ENCODE measurements at places on chromosomes 5 and 9.
A peak's percentile ranks its signal among the peaks of the same experiment; 100 is the strongest.

DNA sequence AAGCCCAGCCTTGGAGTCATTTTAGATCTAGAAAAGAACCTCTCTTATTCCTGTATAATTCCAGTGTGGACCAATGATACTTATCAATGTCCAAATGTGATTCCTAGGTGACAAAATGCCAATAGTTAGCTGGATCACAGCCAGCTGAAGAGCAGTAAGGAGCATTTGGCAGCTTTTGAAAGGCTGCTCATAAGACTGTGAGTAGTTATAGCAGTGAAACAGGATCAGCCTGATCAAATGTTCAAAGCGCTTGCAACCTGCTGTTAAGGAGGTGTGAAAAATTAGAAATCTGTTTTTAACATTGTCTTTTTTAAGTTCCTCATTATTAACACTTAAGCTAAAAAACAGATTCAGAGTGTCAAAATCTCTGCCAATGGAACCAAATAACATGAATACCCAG is 85.1 kb downstream of the SSBP2 start:
- DNase-seq: no peak

DNA sequence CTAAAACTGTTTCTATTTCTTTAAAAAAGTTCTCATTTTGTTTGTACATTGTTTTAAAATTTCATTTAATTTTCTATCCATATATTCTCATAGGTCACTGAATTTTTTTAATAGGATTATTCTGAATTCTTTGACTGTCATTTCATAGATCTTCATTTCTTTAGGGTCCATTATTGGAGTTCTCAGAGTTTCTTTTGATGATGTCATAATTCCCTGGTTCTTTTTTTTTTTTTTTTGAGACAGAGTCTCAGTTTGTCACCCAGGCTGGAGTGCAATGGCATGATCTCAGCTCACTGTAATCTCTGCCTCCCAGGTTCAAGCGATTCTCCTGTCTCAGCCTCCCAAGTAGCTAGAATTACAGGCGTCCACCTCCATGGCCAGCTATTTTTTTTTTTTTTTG is 89.9 kb downstream of the DMRT2 start:
- no peak for DNase-seq

GRCh38 chr9:36092509-36093215 is 43.9 kb upstream of the GLIPR2 start:
- no peak for DNase-seq

DNA sequence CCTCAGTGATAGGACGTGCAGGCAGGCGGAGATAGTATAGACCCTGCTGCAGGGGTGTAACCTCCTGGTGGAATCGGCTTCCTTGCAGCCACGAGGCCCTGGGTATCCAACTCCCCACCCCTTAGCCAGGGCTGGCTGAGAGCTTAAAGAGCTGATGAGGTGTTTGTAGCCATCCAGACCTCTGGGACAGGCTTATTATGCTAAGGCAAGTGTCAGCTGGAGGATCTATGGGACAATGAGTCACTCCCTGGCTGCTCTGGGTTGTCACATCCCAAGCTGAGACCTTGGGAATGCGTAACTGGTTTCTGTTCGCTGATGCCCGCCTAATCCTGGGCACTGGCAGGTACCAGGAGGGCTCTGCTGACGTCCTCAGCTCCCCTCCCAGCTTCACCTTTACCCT is 38.9 kb downstream of the DAB2IP start:
- no peak for DNase-seq

DNA sequence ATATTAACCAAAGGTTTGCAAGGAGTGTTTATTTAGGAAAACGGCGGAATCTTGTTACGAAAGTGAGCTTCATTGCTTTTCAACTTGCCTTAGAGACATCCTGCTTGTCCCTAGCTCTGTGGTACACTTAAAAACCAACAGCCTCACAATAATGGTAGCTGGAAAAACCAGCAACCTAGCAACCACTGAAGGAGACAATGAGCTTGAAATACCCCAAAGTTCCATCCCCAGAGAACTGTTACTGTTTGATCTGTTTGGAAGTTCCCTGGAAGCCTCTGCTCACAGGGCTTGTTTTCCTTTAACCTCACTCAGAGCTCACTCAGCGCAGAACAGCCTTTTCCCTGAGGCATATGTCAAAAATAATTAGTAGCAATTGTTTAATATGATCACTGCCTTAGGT is 43.2 kb downstream of the SH3TC2 start:
- DNase-seq: no peak

- no peak for DNase-seq
Measured at GRCh38 chr9:37198831-37199230, 78.5 kb downstream of the ZCCHC7 start.

GRCh38 chr5:123582550-123583285 is 70.7 kb downstream of the CSNK1G3 start:
- DNase-seq: no peak

GRCh38 chr5:12661617-12662370 is 757.5 kb upstream of the CTNND2 start:
- no peak for DNase-seq

- DNase-seq: peak; percentile 71
Measured at GRCh38 chr5:83179966-83180365, 102.6 kb downstream of the XRCC4 start.

DNA sequence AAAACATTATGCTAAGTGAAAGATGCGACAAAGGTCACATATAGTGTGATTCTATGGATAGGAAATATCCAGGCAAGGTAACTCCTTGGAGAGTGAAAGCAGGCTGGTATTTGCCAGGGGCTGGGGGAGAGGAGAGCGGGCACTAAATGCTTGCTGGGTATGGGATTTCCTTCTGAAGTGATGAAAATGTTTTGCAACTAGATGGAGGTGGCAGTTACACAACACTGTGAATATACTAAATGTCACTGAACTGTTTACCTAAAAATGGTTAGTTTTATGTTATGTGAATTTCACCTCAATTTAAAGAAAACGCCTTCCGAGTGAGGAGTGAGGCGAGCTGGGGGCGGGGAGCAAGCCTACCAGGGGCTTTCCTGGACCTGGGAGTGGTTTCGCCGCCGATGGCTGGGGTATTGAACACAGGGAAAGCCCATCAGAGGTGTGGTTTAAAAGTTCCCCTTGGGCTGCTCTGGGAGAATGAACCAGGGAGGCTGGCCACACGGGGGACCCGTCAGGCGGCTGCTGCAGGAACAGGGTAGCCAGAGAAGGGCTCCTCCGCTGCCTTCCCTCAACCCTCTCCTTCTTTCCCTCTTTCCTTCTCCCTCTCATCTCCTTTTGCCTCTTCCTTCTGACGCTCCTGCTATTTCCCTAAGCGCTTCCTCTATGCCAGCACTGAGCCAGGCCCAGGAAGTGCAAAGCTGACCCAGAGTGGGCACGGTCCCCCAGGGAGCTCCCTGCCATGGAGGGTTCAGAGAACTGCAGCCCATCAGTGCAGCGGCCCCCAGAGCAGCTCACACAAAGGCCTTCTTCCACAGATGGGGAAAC is 4.9 kb downstream of the AKNA start:
- DNase-seq: no peak

GRCh38 chr9:113011911-113012381 is at the start of gene ZNF883:
Gene ZNF883, minus strand, starts transcription at chr9:113012192.
- DNase-seq: peak; percentile 47

DNA sequence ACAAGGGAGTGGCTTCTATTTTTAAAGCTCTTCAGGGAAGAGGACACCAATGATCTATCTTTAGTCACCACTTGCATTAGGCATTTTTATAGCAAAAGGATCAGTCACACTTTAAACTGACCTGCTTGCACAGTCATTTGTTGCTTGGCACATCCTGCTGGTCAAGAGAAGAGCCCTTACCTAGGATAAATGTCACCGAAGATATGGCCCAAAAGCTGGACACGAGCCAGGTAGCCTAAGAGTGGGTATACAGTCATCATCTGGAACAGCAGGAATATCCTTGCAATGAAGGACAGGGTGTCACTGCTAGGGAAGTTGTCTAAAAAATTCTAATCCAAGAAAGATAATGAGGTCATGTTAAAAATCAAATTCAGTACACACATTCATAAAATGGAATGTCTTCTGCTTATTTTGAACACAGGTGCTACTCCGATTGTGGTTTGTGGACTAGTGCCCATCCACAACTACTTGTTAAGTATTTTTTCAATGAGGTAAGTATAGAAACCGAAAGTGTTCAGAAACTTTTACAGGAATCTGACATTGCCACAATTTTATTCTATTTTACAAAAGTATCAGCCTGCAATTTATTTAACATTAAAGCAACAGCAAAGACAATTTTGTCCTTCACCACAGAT is 78.4 kb downstream of the SLC38A9 start:
- DNase-seq: peak; percentile 74

DNA sequence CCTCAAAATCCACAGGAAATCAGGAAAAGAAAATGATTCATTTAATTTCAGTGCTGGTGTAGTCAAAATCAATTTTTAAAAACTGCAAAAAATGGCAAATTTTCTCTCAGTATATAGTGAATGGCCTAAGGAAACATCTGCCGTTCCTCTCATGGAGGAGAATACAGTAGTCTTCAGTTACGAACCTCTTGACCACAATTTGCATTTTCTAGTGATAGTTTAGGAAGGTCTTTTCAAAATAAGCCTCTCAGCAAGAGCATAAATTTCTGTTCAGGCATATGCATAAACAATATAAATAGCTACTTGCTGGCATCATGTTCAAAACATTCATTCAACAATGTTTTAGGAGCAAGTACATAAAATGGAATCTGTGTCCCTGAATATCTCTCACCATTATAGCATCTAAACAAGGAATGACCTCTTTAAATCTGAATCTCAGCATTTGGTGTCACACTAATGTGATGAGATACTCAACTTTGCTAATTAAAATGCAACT is 33.5 kb downstream of the HAPLN1 start:
- no peak for DNase-seq

GRCh38 chr5:135367076-135367475 is 32.0 kb downstream of the MACROH2A1 start:
- no peak for DNase-seq

GRCh38 chr9:134728801-134729495 is 87.3 kb downstream of the COL5A1 start:
- no peak for DNase-seq

GRCh38 chr9:69420611-69421270 is 95.7 kb downstream of the ENTREP1 start:
- DNase-seq: no peak

GRCh38 chr5:34660444-34660843 is 4.3 kb downstream of the RAI14 start:
- DNase-seq: peak; percentile 97

DNA sequence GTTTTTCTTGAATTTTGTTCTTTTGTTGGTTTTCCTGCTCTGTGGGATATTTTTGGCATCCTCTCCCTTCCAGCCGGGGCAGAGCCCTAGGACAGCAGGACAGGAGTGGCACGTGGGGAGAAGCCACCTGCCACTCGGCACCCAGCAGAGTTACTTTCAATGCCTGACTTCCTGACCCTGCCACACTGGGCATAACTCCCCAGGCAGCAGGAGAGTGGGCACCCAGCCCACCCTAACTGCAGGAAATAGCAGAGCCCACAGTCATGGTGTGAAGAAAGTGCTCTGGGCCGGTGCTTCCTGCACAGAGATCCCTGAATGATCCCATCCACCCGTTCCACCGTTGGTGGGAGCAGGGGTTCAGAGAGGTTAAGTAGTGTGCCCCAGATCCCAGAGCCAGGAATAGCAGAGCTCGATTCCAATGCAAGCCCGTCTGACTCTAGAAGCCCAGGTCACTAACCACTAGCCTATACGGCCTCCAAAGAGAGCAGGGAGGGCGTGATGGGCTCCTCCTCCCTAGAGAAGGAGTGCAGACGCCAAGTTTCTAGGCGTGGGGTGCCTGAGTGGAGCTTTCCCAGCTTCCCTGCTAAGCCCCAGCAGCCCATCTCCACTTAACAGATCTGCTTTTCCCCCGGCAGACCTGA is 8.1 kb upstream of the NUP214 start:
- no peak for DNase-seq

- no peak for DNase-seq
Measured at GRCh38 chr5:20536341-20536740, 548.3 kb upstream of the CDH18 start.

DNA sequence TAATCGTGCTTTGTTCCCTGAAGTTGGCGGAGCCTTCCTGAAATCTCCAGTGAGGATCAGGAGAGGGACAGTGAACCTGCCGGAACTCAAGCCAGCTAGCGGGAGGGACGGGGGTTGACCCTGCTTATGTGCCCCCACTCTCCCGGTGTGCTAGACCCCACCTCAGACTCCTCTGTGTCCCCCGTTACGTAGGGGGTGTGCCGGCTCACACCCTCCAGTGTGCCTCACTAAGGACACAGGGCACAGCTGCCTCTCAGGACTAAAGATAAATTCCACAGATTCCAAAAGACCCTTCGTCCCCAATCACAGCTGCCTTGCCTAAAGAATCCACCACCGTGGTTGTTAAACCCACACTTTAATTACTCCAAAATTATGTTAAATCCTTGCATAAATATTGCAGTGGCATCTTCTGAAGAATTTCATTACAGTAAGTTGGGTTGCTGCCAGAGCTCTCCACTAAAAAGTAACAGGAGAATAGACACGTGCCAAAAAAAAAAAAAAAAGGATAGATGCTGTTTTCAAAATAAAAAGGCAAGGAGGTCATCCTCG is 73.7 kb downstream of the GTF3C4 start:
- DNase-seq: no peak

DNA sequence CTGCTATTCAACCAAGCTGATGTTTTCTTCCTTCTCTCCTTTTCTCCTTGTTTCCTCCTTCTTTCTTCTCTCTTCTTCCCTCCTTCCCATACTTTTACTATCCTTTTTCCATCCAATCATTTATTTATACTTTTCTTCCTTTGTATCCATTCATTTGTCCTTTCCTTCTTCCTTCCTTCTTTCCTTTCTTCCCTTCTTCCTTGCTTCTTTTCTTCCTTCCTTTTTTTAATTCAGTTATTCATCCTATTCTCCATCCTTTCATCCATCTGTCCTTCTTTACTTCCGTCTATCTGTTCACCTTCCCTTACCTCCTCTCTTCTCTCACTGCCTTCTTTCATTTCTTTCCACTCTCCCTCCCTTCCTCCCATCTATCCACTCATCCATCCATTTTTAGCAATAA is 24.0 kb upstream of the PPARGC1B start:
- DNase-seq: no peak

- DNase-seq: no peak
Measured at GRCh38 chr9:120652934-120653333, 61.3 kb downstream of the MEGF9 start.

DNA sequence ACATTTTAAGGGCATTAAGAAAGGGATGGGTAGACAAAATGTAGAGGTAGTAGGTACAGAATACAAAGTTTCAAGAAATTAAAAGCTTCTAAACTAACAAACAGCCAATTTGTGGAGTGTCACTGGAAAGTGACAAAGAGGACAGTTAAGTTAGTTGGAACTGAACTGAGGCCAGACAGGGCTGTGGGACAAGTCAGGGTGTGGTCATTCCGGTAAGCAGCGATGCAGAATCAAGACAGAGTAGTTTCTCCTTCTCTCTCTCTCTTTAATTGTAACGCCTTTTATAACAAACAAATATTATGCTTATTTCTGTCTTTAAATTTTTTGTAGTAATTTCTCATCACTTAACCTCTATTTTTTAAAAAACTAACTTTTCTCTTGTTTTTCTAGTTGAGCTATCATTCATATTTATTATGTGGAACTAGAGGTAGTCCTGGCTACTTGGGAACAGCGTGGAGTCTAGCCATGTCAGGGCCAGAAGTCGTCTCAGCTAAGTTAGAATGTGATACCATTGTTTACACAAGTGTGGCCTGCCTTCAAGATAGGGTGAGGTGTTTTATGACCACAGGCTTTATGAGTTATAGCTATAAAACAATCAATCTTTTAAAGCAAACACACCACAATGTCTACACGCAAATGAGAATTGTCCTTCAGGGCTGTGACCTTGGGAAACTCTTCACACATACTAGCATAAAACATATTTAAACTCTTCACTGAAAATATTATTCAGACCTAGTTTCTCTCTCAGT is 115.3 kb upstream of the CDKN2B start:
- no peak for DNase-seq
